ENCODE measurements at places on chromosomes 5 and 9.

DNA sequence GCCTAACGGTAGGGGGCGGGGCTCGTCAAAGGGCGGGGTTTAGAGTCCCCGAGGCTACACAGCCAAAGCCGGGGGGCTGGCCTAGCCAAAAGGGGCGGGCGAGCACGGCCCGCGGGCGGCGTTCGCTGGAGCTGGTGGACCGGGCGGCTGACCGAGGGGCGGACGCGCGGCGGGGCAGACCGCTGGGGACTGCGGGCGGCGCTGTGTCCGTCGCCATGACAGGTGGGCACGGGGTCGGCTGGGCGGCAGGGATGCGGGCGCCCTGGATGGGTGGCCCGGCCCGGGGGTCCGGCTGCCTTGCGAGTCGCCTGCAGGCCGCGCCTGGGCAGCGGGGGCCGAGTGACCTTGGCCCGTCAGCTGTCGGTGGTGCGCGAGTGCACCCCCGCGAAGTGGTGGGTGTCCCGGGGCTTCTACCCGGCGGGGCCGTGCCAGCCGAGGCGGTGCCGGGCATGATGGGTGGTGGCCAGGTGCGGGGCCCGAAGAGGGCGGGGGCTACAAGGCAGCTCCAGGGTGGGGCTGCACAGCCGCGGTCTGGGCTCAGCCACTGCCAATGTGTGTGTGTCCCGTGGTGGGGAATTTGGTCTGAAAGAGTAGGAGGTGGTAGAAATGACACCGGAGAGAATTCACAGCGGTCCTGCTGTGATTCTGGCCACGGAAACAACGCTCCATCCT lies at the start of gene CARD19:
Gene CARD19 (plus strand): TSS at position 87 of the 672 bp plus-strand sequence. CDS start 129 bp downstream, at position 216.
- DNase-seq: no peak

- no peak for DNase-seq
These were observed 19.5 kb upstream of the SERINC5 start for GRCh38 chr5:80275347-80275746.

DNA sequence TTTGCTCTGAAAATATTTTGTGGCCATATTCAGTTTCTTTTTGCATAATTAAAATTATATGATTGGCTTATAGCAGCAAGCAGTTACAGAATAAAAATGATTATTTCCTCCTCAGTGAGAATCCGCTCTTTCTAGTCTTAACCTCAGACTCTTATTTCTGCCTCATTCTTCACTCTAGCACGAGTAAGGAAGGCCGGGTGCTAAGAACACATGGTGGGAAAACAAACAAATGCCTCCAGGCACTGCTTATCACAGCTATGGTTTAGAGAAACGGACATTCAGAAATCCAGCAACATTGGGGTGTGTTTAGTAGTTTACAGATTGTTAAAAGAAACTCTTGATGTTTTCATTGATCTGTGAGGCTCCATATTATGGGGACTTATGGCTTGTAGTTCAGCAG lies 168.7 kb downstream of the KDM4C start:
- DNase-seq: no peak

- no peak for DNase-seq
These were observed 51.5 kb upstream of the SPATA31E1 start for GRCh38 chr9:87831159-87831558.

DNA sequence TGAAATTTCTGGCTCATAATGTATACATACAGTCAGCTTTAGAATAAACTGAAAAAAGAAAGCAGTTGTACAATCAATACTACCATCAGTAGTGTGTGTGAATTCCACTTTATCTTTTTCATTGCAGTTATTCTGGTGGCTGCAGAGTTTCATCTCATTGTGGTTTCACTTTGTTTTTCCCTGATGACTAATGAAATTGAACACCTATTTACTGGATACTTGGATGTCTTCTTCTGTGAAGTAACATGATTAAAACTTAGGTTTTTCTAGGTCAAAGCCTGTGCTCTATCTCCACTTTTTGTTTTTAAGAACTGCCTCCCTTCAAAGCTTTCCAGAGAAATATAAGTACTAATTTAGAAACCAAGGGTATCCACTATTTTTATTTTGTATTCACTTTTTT lies 174.3 kb downstream of the TRPM3 start:
- DNase-seq: no peak

GRCh38 chr5:177142098-177142611 lies 8.6 kb downstream of the NSD1 start:
- no peak for DNase-seq

DNA sequence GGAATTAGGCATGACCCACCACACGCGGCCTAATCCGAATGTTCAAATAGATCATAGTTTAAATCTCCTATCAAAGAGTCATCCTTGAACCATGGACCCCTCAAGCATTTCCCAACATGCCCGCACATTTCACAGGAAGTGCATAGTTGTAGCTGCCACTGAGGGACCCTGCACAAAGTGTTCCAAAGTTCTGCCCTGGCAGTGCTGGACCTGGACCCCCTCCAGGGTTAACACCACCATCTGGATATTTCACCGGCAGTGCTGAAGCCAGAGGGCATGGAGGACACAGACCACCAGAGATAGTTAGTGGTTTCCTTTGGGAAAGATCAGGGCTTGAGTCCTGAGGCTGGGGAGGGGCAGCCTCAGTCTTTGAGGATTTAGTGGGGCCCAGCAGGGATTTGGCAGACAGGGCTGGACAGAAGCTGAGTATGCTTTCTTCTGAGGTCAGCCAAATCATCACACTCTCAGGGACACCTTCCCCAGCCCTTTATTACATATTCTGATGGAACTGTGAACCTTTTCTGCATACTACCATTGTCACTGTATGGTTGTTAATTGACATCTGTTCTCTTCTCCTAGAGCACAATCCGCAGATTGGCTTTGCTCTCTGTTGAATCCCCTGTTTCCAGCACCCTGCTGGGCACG lies 143.6 kb upstream of the EFNA5 start:
- no peak for DNase-seq

DNA sequence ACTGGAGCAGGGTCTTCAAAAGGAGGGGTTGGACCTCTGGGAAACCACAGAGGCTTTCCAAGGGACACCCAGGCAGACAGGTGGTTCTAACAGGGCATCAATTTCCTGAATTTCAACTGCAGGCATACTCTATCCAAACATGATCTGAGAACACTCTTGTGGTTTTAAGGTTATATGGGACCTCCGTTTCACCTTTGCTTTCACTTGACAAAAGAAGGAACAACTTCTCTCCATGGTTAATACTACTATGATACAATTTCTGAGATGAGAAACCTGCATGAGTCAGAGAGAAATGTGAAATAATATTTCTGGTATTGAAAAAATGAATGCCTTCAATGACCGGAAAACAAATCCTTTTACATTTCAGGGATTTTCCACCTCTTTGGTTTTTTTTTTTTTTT lies 28.0 kb upstream of the ERAP1 start:
- no peak for DNase-seq

GRCh38 chr9:22088053-22088716 lies 79.1 kb upstream of the CDKN2B start:
- no peak for DNase-seq

DNA sequence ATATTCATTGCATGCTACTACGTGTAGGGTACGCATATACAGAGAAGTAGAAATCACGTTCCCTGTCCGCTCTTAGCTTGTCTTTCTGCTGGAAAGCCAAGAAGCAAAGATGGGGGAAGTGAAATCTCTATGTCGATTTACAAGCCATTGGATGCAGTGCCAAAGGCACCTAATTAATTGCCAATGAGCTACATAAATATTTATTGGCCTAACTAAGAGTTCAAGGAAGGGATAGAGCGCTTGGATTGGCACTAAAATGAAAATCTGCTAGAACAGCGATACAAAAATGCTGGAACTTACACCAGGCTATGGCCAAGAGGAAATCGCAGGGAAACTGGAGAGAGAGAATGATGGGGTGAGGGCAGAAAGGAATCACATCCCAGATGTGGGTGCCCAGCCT lies 10.8 kb downstream of the SMIM23 start:
- no peak for DNase-seq

GRCh38 chr9:129714511-129715061 lies 38.3 kb downstream of the PTGES start:
- DNase-seq: no peak

DNA sequence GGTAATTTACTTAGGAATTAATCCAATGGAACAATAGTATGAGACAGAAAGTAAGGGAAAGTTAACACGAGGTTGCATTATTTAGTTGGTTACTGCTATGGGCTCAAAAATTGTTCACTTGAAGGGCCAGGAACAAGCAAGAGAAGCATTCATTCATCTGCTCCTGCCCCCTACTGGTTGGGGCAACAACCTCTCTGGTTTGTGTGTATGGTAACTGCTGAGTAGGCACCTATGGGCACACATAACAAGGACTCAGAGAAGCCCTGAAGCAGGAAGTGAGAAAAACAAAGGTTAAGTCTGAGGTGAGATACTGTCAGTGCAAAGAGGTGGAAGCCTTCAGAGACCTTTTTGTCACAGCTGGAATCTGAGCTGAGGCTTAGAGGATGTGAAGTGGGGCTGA lies 34.4 kb upstream of the RANBP6 start:
- no peak for DNase-seq

GRCh38 chr9:4237748-4238511 lies 61.9 kb downstream of the GLIS3 start:
- DNase-seq: no peak

GRCh38 chr5:89908876-89909275 lies 500.7 kb downstream of the CETN3 start:
- no peak for DNase-seq

DNA sequence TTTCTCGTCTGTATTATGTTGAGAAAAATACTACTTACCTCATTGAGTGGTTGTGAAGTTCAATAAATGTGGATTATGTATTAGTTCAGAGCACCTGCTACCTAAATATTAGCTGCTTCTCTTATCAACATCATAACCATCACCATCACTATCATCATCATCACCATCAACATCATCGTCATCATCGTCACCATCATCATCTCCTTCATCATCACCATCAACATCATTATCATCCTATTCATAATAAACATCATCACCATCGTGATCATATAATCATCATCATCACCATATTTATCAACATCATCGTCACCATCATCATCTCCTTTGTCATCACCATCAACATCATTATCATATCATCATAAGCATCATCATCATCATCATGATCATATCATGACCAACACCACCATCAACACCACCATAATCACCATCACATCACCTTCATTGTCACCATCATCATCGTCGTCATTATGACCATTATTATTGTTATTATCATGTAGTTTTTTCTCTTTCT lies 181.0 kb upstream of the ADCY2 start:
- DNase-seq: no peak

DNA sequence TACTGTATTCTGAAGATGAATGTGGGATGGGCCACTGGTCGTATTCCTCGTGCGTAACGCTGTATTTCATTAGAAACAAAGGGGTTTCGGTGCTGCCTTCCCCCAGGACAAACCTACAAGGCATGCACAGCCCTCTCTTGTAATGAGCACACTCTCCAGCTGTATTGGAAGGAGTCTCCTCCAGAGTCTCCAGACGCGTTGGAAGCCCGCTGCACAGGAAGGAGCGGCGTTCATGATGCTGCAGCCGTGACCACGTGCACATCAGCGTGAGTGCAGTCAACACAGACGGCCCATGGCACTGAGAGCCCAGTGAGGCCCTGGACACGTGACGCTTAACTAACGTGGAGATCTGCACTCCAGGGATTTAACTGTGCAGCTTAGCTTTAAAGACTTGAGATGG lies 209.0 kb upstream of the IRX1 start:
- DNase-seq: no peak

DNA sequence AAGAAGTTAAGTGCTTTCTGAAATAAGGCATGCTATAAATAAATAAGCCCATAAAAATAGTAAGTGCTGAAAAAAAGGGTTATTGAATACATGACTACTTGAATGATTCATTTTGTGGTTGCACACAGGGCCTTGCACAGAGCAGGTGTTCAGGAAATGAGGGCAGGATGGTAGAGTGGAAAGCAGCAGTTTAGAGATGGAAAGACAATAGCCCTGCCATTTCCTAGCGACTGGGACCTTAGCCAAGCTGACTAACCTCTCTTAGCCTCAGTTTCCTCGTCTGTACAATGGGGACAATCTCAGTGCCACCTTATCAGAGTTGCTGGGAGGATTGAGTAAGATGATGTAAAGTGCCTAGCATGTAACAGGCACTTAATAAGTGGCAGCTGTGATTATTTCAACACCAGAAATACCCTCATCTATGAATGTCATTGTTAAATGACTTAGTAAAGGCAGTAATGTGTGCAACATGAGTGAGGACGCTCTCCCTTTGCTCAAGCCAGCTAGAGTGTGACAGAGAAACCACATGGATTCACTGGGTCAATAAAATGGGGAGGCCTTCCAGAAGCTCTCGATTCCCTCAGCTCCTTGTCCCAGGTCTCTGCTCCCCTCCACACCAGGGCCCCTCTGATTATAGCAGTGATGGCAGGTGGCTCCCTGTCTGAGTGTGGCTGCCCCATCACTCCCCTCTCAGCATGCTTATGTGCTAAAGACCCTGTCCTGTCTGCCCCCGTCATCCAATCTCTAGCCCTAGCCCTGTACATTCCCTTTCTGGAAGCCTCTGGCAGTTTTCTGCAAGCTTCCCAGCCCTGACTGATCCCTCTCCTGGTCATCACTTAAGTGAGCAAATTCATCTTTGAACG lies 16.0 kb upstream of the PHF19 start:
- DNase-seq: peak; percentile 72

DNA sequence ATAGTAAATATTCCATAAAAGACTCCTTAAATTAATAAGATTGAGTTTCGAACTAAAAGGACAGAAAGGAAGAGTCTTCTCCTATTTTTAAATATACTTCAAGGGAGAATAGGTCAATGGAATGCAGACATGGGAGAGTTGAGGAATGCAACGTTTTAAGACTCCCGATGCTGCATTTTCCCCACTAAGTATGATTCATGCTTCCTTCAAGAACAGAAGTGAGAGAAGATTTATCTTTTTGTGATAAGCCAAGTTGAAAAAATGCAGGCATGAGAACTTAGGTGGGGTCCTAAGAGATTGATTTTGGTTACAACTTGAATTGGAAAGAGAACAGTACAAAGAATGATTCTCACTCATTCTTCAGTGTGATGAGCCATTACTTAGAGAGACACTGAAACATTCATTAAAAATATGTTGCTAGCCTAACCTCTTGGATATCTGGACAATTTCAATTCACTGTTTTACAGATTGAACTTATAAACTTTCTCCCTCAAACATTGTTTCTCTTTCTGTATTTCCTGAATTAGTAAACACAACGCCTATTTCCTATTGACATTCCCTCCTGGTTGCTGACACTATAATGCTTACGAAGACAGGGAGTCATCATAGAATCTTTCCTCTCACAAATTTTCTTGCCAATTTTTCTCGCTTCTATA lies 1666.1 kb upstream of the WWC1 start:
- no peak for DNase-seq

- no peak for DNase-seq
These were observed 43.4 kb downstream of the LRRTM2 start for GRCh38 chr5:138831703-138832102.

DNA sequence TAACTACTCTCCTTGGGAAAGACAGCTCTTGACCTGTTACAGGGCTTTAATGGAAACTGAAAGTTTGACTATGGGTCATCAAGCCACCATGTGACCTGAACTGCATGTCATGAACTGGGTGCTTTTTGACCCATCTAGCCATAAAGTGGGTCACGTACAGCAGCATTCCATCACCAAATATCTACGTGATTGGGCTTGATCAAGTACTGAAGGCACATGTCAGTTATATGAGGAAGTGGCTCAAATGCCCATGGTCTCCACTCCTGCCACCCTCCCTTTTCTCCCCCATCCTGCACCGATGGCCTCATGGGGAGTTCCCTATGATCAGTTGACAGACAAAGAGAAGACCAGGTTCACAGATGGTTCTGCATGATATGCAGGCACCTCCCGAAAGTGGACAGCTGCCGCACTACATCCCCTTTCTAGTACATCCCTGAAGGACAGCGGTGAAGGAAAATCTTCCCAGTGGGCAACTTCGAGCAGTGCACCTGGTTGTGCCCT lies 7.3 kb upstream of the FCN1 start:
- DNase-seq: no peak

- no peak for DNase-seq
These were observed 1.7 kb downstream of the DNAJC25 start for GRCh38 chr9:111632695-111633388.
